ENCODE measurements at places on chromosomes 2 and 18.
A peak's percentile ranks its signal among the peaks of the same experiment; 100 is the strongest.

DNA sequence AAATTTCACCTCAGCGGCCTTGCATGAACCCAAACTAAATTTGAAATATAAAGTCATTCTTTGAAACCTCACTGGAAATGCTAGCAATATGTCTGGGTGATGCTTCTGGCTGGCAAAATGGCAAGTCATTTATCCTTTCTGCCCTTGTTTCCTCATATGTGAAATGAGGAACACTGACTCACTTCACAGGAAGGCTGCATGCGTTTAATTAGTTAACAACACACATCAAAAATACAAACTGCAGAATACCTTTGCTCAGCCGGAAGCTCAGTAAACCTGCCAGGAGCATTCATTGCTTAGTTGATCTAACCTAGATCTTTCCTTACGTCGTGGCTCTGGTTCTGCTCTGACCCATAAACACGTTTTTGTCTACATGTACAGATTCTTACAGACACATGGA lies 214.2 kb upstream of the ACVR2A start:
- no peak for DNase-seq

DNA sequence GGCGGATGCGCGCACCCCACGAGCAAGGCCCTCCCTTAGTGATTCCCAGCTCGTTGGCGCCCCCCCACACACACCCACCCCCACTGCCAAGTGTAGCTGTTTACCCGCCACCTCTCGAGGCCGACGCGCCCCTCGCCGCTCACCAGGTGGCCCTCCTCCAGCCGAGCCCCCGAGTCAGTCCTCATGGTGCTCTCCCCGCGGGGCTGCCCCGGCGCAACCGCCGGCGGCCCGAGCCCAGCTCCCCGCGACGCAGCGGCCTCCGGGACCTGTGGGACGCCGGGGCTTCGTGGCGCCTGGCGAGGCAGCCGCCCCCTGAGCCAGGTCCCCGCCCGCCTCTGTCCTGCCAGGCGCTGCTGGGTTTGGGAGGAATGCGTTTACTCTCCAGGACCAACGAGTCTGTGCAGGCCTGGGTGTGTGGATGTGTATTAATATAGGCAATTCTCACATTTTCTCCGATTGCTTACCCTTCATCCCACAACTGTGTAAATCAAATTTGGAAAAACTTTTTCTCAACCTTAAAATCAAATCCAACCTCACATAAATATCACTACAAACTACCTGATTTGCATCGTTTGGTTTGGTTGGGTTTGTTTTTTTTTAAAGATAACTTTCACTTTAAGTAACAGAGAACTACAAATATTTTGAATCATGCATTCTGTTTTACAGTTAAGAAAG lies at the start of gene TMEM237:
TMEM237 (minus strand) TSS at position 288 of the 675 bp plus-strand sequence; CDS start at position 185, 103 bp downstream.
- DNase-seq = no peak

GRCh38 chr2:190506666-190507065 lies 27.9 kb downstream of the NEMP2 start:
- DNase-seq = no peak

GRCh38 chr18:51030537-51031258 lies 685 bp downstream of the SMAD4 start:
- DNase-seq = peak; percentile 29

GRCh38 chr2:241703032-241703604 lies 1.3 kb downstream of the ING5 start:
- DNase-seq = no peak

DNA sequence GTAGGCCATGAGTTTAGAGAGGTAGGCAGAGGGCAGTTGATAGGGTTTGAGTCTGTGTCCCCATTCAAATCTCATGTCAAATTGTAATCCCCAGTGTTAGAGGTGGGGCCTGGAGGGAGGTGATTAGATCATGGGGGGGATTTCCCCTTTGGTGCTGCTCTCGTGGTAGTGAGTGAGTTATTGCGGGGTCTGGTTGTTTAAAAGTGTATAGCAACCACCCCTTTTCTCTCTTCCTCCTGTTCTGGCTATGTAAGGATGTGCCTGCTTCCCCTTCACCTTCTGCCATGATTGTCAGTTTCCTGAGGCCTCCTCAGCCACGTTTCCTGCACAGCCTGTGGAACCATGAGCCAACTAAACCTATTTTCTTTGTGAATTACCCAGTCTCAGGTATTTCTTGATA lies 25.5 kb downstream of the MARCHF4 start:
- no peak for DNase-seq

DNA sequence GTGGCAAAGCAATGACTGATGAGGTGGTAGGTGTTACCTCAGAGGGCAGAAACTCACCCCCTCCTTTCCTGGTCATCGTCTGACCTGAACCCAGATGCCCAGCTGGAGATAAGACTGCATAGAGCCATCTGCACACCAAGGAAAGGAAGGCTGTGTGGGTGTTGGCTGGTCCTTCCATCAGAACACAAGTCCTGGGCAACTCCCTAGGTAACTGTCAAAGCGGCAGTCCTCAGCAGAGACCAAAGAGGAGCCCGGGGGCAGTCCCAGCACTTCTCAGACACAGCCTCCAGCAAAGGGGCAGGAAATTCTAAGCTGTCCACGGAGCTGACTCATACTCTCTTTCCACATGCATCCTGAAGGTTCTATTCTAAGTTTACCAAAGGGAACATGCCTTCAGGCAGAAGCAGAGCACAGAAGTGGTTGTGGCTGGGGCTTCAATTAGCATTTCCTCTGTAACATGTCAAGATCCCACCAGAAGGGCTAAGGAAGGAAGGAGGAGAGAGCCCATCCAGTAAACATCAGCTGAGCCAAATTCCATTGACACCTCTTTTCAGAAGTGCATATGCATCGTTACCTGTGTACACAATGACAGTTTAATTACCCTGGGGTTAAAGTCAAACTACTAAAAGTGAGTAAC lies 54.7 kb downstream of the SPRED2 start:
- DNase-seq = no peak

GRCh38 chr2:218125095-218125494 lies 733 bp upstream of the CXCR2 start:
- no peak for DNase-seq

DNA sequence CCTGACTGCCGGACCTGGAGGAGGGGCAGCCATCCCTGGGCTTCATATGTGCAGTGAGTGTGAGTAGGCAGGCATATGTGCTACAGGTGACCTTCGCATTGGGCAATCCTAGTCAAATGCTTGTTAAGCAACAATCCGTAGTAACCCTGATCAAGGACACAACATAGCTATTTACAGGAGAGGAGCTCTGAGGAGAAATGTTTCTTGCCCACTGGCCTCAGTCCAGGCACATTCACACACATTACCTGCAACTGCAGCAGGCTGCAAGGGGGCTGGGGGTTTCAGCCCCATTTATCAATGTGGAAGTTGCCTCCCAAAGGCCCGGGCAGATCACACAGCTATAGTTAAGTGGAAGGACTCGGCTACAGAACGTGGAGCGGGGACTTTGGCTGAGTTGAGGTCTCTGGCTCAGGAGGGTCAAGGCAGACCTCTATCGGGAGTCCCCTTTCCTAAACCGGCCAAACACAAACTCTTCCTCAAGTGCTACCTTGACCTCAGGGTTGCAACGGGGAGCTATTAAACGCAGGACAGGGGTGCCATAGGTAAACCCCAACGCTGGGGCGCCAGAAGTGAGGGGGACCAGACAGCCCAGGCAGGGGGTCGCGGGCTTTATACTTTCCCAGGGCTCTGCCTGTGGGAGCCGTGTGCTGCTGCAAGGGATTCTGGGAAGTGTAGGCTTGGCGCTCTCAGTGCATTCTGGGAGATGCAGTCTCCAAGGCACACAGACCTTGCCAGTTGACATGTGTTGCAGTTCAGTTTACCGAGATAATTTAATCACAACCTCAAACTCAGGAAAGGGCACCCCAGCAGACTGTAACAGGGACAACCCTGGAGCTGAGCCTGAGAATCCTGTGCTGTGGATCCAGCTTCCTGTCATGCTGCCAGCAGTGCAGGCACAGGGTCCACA lies 9.4 kb downstream of the KHK start:
- DNase-seq = peak; percentile 23

DNA sequence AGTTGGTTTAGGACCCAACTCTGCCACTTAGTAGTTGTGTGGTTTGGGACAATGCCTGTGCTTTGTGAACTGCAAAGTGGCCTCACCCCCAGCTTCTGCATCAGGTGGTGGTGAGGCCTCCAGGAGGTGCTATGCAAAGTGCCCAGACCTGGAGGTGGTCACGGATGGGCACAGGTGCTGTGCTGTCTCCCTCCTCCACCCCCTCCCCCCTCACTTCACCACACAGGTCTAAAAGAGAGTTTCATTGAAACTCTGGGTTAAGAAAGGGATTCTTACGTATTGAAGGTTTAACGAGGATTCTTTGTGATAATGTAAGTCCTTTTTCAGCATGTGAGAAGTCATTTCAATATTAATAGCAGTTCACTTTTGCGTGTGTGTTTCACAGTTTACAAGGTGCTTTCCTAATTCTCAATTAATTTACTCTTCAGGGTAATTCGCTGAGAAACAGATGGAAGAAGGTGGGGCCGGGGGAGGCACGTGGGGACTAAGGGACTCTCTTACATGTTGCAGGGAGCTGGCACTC lies 369.9 kb downstream of the LPIN1 start:
- DNase-seq = no peak

GRCh38 chr2:200702646-200703118 lies 109.0 kb upstream of the BZW1 start:
- DNase-seq = peak; percentile 54

DNA sequence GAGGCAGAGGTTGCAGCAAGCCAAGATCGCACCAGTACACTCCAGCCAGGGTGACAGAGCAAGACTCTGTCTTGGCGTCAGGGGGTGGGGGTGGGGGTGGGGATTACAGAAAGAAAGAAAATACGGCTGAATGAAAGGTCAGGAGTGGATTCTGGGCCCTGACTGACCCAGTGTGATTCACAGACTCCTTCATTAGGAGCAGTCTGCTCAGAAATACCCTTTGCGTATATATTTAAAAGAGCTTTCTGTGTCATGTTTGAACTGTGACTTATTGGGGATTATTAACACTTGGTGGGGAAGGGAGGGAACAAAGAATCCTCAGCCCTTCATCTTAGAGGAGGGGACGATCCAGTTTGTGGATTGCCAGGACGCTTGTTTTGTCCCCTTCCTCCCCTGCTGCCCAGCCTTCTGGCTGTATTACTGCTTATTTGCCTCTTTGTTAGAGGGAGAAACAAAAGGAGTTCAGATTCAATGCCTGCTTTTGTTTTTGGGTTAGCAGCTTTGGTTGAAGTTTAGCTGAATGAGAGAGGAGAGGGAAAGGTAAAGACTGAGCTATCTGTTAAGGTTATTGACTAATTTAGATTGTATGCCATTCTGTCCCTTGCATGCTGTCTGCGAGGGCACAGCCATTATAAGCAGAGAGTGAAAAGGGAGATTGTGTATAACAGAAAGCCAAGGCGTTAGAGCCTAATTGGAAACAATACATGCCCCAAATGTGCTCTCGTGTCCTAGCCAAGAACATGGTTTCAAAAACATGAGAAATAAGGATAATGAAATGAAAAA lies 118.3 kb downstream of the FMNL2 start:
- DNase-seq = no peak

DNA sequence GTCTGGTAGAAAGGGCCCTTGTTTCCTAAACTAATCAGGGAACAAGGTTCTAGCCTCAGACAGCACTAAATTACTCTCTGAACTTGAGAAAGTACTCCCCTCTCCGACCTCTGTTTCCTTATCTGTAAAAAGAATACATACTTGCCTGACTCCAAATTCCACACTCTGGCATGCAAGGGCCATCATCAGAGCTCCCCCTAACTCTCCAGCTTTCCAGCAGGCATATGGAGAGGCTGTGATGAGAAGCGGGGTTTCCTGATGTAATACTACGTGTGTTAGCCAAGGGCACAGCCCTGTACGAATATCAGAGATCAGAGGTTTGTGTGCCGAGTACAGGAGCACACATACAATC lies 1.8 kb upstream of the EVA1A start:
- DNase-seq = no peak

DNA sequence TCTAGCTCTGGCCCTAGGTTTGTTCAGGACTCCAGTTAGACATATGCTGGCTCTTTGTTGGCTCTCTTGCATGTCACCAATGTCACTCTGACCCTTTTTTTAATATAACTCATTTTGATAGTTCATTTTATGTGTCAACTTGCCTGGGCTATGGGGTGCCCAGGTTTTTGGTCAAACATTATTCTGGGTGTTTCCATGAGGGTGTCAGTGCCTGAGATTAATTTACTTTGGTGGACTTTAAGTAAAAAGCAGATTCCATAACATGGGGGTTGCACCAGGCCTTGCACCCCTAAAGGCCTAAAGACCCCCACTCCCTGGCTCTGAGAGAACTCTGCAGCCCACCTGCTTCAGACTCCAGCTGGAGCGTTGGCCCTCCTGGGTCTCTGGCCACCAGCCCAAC lies 48.1 kb upstream of the SNTG2 start:
- DNase-seq = no peak

- no peak for DNase-seq
These were observed 262.7 kb upstream of the SPOPL start for GRCh38 chr2:138238908-138239307.

DNA sequence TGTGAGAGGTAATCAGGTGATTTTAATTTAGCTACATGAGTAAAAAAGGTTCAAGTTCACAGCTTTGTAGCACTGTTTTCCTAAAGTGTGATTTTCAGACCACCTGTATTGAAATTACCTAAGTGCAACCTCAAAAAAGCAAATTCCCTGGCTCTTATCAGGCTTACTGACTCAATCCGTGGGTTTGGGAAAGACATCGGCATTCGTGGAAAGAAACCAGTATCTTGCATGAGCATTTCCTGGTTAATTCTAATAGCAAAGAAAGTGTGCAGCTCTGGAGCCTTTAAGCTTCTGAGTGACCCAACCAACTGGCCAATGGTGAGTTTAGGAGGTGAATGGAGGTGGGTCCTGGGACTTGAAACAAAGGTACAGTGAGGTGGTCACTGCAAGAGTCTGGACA lies 300.9 kb downstream of the NBAS start:
- no peak for DNase-seq

GRCh38 chr2:50958504-50958903 lies 73.4 kb downstream of the NRXN1 start:
- no peak for DNase-seq

GRCh38 chr2:163518762-163519161 lies 217.0 kb downstream of the FIGN start:
- DNase-seq = no peak

- DNase-seq = no peak
These were observed 50.4 kb upstream of the NABP1 start for GRCh38 chr2:191627518-191627917.

DNA sequence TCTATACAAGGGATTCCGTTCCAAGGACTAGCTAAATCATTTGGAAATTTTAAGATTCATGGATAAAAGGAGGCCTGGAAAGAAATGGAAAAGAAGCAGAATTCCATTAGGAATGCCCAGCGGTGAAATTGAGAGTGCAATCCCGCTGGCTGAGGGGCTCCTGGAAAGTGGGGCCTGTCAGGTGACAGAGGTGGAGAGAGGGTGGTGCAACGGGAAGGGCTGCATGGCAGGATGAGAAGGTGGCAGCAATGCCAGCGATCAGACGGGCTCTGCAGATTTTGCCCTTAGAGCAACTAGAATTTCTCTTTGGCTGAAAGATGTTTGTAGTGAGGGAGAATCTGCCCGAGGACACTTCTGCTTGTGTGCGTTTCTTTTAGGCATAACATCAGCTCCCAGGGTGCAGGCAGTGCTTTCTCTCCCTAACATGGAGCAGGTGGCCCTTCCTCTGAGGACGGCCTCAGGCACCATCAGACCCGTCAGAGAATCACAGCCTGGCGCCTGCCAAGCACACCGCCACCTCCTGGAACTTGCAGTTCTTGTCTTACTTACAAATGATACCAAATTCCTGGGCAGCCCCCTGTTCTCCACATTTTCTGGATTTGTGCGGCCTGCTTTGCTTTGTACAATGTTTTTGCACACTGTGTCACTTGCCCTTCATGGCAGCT lies 261.6 kb downstream of the NDUFA10 start:
- DNase-seq = no peak

Data from stimulated activated CD4-positive, alpha-beta T cell treated with anti-CD3 and anti-CD28 coated beads, Interleukin-12 subunit alpha, Interleukin-12 subunit beta, amount 100 ng/mL, for 48 hours (primary cell).